CD4-positive, alpha-beta T cell treated with Interferon gamma for 1 hour (primary cell): ENCODE measurements at places on chromosomes 1 and 21.

DNA sequence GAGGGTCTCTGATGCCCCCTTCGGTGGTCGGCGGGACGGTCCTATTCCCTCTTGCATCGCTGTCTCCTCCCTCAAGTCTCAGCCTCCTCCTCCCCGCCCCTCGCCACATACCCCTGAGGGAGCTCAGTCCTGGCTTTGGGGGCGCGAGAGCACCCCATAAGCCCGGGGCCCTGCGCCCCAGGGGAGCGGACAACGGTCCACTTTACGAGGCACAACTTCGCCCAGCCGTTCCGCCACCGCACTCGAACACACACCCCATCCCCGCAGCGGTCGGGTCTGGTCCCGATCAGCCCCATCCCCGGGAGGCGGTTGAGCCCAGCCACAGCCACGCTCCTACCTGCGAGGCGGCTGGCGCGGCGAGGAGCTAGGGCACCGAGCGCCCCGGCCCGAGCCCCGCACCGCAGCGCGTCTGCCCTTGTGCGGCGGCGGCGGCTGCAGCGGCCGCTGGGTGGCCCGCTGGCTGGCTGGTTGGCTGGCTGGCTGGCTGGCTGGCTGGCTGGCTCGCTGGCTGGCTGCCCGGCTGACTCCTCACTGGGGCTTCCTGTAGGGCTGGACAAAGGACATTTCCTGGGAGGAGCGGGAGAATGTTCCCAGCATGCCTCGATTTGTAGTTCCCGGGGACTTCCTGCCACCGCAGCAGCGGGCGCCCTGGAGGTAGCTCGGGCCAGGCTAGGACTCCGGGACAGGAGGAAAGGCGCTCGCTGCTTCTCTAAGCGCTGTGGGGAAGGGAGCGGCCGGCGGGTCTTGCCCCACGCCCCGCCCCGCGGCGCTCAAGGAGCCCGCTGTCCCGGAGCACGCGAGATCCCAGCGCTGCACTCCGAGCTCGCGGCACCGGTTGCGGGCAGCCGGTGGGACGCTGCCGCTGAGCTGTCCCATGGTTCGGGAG lies at the start of gene ZNF697:
ZNF697 (minus strand) TSS at position 533 of the 886 bp plus-strand sequence. CDS start 22,166 bp downstream, outside the sequence.
- peak; percentile 67 for DNase-seq

DNA sequence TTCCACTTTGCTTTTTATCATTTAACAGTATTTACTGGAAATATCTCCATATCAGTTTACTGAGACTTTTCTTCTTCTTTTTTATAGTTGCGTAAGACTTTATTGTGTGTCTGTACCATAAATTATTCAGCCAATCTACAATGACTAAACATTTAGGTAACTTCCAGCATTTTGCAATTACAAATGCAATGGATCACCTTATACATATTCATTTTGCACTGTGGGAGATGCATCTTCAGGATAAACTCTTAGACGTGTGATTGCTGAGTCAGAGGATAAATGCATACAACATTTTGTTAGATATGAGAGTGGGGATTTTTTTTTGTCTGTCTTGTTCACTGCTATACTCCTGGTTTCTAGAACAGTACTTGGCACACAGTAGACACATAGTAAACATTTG lies 95.7 kb upstream of the GCLM start:
- DNase-seq: no peak

DNA sequence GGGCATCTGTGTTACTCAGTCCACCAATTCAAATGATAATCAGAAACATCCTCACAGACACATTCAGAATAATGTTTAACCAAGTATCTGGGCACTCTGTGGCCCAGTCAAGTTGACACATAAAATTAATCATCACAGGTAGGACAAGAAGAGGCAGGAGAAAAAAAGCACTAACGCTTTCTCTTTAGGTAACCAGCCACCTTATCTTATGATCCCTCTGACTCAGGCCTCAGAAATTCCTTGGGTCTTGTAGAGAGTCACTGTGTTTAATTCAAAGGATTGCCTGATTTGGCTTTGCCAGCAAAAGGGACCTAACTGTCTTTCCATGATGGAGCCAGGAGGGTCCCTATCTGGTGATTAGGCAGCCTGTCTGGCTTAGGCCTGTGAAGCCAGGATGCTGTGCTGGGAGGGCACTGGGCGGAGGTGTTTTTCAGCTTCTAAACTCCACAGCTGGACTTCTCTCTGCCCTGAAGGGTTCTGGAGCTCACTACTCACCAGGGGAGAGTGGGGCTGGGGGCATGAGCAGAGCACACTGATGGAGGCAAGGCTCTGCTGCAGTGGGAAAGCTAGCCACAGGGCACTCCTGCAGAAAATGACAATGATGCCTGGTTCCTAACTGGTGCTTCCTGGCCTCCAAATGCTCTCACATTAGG lies 36.4 kb upstream of the STUM start:
- DNase-seq: no peak

GRCh38 chr21:15001857-15002606 lies 62.8 kb downstream of the NRIP1 start:
- no peak for DNase-seq

- no peak for DNase-seq
Observed at GRCh38 chr1:24237750-24238395, 50.8 kb upstream of the IFNLR1 start.

DNA sequence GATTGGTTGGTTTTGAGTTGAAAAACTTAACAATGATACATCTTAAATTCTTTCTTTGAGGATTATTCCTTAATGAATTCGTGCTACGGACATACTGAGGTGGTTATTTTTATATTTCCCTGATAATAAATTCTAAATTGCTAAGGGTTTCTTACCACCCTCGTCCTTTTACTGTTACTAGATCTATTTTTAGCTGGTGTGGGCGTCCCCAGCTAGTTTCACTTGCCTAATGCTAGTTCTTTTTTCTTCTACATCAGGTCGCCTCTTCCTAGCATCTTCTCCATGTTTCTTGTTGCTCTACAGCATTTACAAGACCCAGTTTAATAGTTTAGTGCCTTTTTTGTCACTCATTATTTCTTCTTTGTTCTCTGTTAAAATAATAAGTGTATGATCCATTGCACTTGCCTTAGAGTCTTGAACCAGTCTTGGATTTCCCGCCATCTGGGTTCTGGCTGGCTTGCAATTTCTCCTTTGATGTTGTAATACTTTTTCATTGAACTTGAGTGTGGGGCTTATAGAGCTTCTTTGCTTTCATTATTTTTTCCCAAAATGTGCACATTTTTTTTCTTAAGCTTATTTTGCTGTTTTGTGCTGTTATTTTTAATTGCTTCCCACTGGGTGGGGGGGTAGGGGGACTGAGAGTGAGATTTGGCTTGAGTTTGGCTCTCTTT lies 677 bp upstream of the HSD11B1 start:
- no peak for DNase-seq

DNA sequence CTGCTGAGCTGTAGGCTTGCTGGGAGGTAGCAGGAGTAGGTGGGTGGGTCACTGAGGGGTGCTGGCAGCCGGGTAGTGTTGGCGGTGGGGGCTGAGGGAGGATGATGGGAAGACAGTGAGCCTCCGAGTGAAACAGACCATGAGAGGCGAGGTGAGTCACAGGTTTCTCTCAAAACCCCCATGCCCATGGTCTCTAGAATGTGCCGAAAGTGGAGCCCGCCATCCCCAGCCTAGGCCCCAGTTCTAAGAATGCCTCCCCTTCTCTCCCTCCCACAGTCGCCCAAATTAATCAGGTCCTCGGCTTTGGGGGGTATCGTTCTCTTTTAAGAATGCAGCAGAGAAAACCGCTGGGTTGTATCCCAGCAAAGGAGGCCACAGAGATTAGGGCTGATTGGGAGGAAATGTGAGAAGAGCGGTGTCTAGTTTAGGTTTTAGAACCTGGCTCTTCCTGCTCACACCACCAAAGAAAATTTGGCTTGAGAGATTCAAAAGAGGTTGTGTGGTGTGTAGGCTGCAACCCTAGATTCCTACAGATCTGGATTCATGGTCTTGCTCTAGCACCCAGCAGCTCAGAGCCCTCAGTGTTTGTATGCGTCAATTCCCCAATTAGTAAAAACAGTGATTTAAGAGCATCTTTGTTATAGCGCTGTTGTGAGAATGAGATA lies 27.7 kb upstream of the IL19 start:
- DNase-seq: no peak

DNA sequence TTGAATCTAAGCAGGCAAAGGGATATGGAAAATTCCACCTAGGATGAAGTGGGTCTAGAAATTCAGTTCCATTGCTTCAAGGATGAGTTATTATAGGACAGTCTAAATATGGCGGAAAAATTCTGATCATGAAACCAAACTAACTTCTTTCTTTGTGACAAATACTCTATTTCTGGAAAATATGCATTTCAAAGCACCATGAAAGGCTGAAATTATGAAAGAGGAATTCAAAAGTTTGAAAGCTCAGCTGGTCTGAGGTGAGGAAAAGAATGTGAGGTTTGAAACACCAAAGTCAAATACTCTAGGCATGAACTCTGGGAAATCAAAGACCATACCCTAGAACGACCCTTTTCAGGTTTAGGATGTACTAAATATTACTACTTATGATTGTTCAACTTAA lies 36.4 kb upstream of the COL11A1 start:
- DNase-seq: no peak

DNA sequence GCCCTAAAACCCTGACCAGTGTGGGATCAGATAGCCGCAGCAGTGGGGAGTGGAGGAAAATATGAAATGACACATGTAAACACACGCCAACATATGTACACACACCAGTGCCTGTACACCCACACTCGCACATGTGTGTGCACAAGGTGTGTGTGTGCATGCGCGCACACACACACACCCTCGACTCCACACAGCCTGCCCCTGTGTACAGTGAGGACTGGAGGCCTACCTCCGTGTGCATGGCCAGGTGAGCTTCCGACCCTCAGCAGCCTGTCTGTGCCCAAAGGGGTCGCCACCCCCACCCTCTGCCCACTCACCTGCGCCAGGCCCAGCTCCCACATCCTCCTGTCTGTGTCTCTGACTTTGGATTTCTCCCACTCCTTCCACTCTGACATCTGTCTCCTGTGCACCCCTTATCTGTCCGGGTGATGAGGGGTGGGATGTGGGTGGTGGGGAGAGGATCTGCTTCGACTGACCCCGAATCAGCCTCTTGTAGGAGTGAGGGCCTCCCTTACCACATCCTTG lies 31.7 kb downstream of the CITED4 start:
- no peak for DNase-seq
